ENCODE measurements at places on chromosomes 1 and 21.

DNA sequence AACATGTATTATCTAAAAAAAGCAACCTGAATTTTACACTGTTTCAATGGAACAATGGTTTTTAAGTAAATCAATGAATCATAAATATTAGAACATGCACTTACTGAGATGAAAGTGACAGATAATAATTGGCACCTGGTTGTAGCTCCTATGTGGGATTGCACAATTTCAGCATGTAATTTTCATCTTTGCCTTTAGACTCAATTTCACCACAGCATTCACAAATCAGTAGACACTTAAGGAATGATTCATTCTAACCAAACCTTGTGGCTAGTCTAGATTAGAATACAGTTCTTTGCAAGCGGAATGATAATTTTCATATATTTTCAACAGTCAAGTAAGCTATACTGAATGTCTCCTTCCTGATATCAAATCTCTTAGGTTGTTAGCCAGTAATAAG is 853.4 kb downstream of the KCNT2 start:
- no peak for DNase-seq

- no peak for DNase-seq
Measured at GRCh38 chr1:229537894-229538293, 20.6 kb downstream of the ABCB10 start.

- DNase-seq: peak; percentile 37
Measured at GRCh38 chr1:228275430-228276173, 67.8 kb downstream of the OBSCN start.

GRCh38 chr1:244636488-244637259 is 16.3 kb upstream of the DESI2 start:
- no peak for DNase-seq

- no peak for DNase-seq
Measured at GRCh38 chr1:217469983-217470382, 160.9 kb downstream of the GPATCH2 start.

GRCh38 chr1:35574125-35574654 is 1.1 kb downstream of the TFAP2E start:
- no peak for DNase-seq
